ENCODE measurements at places on chromosomes 3 and 15. TPM values are rescaled to one million over a fixed set of nuclear protein-coding genes. Genes with fewer than 3 reads are reported as not detected.

DNA sequence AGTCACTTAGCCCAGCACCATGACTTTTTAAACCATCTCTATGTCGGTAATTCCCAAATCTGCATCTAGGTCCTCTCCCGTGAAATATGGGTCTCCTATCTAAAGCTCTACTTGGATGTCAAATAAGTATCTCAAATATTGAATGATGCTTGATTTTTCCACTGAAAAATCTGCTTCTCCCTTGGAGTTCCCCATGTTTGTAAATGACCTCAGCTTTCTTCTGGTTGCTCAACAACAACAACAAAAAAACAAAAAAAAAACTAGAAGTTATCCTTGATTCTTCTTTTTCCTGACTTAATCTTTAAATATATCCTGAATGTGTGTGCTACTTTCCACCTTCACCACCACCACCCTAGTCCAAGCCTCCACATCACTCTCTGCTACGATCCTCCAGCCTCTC is 307.5 kb upstream of the UBE2E2 start:
- no peak for DNase-seq

- DNase-seq: no peak
Observed at GRCh38 chr3:13537244-13537908, 11.5 kb upstream of the FBLN2 start.

- no peak for DNase-seq
Observed at GRCh38 chr3:177793451-177793850, 596.2 kb upstream of the TBL1XR1 start.

GRCh38 chr3:155431856-155432570 is 138.5 kb upstream of the STRIT1 start:
- DNase-seq: no peak

DNA sequence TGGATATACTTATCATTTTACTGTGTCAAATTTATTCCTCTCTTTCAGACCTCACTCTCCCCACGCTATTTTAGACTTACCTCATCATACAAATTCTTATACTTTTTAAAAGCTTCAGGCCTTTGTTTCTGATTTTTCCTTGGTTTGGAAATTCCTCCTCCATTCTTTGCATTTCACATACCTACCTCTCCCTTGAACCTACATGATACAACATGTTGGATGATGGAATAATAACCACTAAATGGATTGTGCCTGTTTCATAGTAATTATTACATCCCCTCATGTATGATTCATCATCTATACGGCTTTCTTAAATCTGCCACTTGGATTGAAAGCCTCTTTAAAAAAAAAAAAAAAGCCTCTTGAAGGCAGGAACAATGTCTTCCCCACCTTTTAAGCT is 24.6 kb downstream of the TRIP4 start:
- no peak for DNase-seq

DNA sequence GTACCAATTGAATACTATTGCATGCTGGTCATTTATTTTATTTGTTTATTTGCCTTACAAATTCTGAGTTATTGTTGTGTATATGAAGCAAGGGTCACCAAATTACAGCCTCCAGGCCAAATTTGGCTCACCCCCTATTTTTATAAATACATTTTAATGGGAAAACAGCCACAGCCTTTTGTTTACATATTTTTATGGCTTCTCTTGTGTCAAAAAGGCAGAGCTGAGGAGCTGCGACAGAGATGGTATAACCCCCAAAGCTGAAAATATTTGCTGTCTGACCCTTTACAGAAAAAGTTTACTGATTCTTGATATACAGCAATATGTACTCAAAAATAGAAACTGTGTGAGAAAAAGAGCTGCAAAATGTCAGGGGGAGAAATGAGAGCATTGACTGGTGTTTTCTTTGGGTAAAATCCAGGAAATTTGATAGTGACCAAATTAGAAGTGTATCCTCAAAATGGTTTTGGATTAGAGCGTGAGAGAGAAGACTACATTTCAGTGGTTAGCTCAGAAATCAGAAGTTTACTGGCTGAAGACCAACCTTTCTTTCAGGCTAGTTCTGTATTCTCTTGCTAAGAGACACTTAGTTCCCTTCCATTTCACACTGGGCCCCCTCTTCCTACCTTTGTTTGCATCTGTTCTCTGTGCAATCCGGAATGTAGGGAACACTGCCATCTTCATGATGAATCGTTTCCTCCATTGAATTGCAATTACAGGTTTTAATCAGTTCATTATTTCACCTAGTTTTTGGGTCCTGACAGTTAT is 757.8 kb downstream of the AGBL1 start:
- no peak for DNase-seq

DAZL gene
- not detected for total RNA-seq

GRCh38 chr15:90989040-90989768 is 5.1 kb downstream of the PRC1 start:
- no peak for DNase-seq

DNA sequence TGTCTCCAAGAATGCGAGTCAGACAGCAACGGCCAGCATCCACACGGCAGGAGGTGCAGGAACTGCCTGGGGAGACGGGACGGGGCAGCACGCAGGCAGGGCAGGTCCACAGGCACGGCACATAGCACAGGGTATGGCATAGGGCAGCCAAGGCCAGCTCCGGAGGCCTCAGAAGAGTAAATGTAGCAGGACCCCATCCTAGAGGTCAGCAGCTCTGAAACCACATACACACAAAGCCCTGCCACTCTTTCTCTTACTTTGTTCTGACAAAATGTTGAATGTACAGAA is 26.9 kb downstream of the ZXDC start:
- no peak for DNase-seq

GRCh38 chr3:178437236-178437635 is 99.0 kb upstream of the KCNMB2 start:
- no peak for DNase-seq

GHSR gene
- not detected for total RNA-seq

- no peak for DNase-seq
Observed at GRCh38 chr3:127730666-127731295, 58.0 kb downstream of the ABTB1 start.

DNA sequence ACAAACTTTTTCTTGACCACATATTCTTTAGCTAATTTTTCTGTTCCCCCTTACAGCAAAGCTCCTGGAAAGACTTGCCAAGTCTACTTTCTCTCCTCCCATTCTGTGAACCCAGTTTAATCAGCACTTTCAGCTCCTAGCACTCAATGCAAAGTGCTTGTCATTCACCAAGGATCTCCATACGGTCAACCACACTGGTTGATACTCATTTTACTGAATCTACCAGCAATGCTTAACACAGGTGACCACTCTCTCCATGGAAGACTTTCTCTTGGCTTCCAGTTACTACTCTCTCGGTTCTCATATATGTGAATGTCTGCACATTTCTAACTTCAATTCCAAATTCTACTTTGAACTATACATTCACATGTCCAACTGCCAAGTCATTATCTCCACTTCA is 11.7 kb downstream of the MRPL3 start:
- DNase-seq: no peak

GRAMD2A gene
- 1.5 TPM for total RNA-seq

RASL12 gene
- total RNA-seq: 171 TPM

Data from aorta (tissue), 5 donors.